Heart left ventricle (tissue), 16 donors: ENCODE measurements at places on chromosomes 7 and 10. TPM values are rescaled to one million over a fixed set of nuclear protein-coding genes. Genes with fewer than 3 reads are reported as not detected.

DNA sequence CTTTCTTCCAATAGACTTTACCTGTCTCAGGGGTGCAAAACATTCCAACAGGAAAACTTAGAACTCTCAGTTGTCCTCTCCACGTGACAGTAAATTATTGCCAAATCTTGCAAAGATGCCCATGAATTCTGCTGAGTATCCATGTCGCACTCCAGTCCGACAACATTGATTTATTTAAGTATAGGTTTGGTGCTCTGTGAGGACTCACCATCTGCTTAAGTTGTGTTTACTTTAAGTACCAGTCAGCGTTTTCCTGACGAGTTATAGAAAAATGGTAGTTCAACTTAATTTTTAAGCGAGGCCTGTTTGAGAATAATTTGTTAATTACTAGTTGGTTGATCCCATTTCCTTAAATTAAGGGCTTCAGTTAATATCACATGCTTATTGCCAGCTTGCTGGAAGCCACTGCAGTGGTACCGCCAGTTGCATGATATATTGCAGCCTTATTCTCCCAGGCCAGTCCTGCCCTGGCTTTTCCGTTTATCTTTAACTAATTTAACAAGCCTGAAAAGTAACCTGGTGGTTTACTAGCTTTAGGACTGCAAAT is 27.8 kb downstream of the CREB5 start:
- DNase-seq: no peak

- DNase-seq: no peak
Observed at GRCh38 chr7:106982415-106982814, 62.1 kb upstream of the PRKAR2B start.

DNA sequence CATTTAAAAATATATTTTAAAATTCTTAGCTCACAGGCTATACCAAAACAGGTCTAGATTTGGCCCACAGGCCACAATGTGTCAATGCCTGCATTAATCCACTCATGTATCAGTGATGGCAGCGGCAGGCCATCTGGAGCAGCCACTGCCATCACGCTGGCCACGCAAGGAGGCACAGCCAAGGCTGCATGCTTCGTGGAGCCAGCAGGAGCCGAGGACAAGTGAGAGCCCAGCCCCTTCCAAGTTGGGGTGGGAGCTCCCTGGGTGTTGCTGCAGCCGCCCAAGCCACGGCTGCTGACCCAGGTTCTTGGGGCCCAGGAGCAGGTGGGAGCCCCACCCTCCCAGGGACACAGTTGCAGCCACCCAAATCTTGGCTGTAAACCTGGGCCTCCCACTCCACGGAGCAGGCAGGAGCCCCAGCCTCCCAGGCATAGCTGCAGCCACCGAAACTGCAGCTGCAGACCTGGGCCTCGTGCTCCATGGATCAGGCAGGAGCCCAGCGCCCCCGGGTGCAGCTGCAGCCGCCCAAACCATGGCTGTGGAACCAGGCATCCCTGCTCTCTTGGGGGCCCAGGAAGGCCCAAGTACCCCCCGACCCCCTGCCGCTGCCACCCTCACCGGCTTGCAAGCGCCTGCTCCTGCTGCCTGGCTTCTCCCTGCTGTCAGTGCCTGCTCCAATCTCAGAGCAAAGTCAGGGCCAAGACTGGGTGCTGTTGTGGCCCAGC is 87.3 kb upstream of the CACUL1 start:
- no peak for DNase-seq

GRCh38 chr7:47796347-47796746 is 151.9 kb downstream of the PKD1L1 start:
- DNase-seq: no peak

PTPRN2 gene
- 1.5 TPM for total RNA-seq
